ENCODE measurements at places on chromosomes 6 and 20.

GRCh38 chr20:17828598-17829144, 128.9 kb downstream of the BANF2 start:
- DNase-seq = no peak

DNA sequence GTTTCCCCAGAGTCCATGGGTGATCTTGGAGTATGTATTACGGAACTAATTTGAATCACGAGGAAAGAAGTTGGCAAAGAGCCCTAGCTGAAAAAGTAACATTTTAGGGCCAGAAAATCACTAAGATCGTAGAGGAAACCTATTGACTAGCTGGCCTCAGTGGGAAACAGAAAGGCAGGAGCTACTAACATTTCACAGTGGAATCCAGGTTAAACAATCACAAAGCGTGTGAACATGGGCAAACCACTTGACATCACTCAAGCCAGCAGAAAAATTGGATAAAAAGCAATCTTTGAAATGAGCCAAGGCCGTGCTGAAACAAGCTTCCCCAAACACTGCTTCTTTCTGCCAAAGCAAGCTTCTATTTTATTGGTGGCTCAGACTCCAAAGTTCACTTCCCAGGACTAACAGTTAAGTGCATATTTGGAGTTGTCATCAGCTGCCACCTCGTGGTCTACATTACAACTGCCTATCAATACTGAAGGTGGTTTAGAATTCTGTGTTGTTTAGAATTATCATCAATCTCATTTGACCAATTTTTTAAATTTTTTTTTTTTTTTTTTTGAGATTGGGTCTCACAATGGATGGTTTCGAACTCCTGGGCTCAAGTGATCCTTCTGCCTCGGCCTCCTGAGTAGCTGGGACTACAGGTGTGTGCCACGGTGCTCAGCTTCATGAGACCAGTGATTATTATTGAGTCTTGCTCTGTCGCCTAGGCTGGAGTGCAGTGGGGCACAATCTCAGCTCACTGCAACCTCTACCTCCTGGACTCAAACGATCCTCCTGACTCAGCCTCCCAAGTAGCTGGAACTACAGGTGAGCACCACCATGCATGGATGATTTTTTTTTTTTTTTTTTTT, 10.6 kb downstream of the RPS10 start:
- peak; percentile 55 for DNase-seq

DNA sequence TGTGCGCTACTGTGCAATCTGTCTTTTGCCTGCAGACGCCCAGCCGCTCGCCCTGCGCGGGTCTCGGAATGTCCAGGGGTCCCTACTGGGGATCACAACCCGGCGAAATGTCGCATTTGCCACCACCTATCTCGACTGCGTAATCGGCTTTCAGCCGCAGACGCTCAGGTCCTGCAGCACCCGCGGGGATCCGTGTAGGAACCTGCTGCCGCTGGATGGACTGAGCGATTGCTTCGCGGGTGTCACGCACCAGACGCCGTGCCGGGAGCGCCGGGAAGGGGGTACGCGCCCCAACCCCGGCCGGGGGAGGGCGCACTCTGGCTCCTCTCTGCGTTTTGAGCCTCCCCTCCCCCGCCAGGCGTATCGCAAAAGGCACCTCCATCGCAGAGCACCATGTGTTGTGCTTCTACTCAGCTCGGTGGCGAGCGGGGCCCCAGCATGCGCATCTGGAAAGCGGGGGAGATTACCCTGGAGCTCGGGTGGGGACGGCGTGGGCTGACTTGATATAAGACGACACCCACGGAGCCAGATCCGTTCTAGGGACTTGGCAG, 747 bp upstream of the PTPRA start:
- peak; percentile 52 for DNase-seq

DNA sequence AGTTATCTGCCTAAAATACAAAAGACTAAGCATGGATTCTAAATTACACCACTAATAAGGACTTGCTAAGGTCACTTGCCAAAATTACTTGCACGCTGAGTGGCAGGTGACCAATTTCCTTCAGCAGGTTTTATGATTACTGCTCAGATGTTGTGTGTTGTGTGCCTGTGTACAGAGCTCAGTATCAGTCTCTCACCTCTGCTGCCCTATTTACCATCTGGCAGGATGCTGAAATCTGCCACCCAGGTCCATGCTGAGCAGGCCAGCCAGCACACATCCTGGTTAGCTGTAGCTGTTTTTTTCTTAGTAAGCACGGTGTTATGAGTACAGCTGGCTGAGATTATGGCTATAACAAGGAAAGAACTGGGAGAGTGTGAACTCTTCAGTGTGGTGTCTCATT, 34.0 kb downstream of the ELOVL4 start:
- DNase-seq = no peak

GRCh38 chr20:44069203-44070011, 117.6 kb downstream of the JPH2 start:
- no peak for DNase-seq

- DNase-seq = peak; percentile 34
Measured at GRCh38 chr6:2221726-2222274, 23.6 kb downstream of the GMDS start.

DNA sequence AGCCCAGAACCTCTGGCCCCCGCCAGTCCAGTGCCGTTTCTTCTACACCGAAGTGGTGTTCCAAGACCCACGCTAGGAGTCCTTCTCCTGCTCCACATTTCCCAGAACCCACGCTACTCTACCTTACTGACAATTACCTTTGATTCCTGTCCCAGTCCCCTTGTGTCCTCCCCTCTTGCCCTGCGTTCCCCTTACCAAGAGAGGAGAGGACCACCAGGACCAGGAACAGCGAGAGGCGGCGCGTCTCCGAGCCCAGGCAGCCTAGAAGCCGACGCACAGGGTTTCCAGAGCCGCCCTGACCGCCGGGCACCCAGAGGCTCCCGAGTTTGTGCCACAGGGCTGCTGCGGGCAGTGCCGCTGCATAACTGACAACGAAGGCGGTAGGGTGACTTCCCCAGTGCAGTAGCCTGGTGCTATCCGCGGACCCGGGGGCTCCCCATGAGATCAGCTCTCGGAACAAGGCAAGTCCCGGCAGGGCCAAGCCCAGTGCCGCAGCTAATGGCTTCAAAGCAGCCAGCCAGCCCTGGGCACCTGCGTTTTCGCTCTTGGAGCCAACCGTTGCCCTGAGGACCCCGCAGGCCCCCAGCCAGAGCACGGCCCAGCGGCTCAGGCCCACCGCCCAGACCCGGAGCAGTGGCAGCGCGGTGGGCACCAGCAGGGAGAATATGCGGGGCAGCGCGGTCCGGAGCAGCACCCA, 512 bp downstream of the TAP1 start:
- DNase-seq = peak; percentile 58

DNA sequence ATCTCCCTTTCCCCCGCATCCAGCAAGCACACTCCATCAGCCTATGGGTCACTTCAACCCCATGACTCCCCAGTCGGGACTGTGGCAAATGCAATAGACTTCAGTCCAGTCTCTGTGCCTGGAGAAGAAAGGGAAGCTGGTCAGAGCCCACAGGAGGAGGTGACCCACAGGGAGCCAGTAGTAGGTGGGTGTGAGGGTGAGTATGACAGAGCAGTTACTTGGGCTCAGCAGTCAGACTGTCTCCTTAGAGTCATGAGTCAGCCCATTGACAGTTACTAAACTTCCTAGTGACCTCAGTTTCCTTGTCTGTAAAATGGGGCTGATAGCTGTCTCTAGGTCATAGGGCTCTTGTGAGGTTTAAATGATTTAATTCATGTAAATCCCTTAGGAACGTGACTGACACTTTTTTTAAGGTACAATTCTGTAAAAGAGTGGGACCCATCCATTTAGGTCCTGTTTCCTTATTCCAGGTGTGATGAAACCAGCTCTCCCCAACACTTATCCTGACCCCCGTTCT, 33.9 kb upstream of the HLA-C start:
- peak; percentile 17 for DNase-seq

DNA sequence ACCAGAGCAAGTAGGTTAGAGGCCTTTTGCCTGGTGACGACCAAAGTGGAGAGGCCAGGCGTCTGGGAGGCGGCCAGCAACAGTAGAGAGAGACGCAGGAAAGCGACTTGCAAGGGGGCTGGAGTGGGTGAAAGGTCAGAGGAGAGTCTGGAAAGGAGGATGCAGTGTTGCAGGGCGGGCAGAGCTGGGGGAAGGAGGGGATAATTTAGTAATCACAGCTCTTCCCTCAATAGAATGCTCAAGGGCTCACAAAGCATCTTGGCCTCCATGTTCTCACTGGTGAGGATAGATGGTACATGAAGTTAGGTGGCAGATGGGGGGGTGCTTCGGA, 25.2 kb downstream of the TCF15 start:
- DNase-seq = no peak

DNA sequence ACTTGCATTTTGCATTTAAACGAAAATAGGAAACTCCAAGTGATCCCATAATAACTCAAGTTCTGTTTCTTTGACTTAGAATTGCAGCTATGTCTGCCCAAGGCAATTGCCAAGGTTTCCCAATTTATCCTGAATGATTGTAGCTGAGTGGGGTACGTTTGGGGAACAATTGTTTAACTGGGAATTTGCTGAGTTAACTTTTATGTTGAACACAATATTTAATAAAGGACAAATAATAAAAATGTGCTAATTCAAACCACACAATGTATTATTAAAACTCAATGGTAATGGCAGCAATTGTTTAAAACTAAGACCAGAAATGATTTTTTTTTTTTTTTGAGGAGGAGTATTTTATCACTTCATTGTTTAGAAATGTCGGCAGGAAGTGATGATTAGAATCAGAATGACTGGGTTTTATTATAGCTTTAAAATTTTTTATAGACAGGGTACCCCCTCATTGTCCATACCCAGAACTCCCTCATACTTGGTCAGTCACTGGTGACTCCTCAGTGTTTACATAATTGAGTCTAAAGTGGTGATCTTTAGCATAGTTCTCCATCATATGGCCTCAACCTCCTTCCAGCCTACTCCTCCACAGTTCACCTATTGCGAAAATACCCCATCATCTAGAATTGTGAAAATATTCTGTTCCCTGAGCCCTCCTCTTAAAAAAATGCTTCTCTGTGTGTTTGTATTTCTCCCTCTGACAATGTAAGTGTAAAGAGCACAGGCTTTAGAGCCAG, 389.2 kb upstream of the CITED2 start:
- DNase-seq = no peak

DNA sequence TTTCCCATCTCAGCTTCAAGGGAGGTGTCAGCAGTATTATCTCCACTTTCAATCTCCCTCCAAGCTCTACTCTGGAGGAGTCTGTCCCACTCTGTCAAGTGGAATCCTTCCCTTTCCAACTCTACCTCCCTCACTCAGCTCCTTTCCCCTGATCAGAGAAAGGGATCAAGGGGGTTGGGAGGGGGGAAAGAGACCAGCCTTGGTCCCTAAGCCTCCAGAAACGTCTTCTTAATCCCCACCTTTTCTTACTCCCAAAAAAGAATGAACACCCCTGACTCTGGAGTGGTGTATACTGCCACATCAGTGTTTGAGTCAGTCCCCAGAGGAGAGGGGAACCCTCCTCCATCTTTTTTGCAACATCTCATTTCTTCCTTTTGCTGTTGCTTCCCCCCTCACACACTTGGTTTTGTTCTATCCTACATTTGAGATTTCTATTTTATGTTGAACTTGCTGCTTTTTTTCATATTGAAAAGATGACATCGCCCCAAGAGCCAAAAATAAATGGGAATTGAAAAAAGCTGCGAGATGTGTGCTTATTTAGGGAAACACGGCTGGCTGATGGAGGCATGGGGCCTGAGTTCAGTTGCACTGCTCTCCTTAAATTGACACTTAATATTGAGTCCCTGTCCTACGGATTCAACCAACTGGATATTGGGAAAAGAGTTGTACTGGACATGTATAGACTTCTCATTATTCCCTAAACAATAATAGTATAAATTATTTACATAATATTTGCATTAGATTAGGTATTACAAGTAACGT, 4.9 kb downstream of the TUBB start:
- no peak for DNase-seq

DNA sequence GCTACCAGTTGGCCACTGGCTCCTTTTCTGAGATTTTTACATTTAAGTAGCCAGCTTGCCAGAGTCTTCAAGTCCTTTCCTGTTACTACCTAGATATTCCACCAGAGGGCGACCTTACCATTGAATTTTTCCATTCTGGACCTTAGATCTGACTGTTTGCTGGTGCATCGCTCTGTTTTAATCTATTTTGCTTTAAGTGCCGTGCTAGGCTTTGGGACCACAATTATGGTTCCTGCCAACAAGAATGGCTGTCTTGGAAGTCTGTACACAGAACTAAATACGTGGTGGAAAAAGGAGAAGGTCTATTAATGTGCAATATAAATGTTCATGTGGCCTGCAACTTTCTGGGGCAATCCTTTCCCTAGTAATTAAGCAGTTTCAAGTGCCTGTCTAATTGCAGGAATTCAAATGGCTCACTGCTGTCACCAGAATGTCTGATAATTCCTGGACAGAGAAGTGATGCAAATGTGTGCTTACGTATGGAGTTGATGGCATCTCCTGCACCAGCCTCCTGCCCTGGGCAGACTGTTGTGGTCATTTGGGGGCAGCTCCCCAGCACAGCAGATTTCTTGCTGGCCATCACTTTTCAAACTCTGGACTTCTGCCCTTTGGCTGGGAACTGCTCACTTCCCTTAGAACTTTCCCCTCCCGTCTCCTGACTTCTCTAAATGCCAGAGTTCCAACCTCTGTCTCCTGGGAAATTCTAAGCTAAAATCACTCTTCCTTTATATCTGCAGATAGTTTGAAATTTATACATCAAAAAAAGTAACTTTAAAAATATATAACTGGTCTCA, 5.6 kb upstream of the HLA-DOA start:
- peak; percentile 68 for DNase-seq
